ENCODE measurements at places on chromosomes 6 and 20. TPM values are rescaled to one million over a fixed set of nuclear protein-coding genes. Genes with fewer than 3 reads are reported as not detected.

Gene EYA2
- total RNA-seq = 0.12 TPM

DNA sequence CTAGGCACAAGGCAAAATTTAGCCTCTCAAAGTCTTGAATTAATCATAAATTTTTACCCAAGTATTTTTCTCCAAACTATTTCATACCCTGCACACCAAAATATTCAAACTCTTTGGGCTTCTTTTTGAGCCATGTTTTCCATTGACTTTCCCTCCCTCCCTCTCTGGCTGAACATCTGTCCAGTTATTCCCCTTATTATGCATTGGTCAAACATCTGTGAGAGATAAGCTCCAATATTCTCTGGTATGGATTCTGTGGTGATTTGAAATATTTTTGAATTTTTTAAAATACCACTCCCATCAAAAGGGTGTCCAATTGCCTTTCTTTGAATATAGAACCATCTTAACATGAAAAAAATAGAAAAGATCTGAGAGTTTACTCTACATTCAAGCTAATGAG, 244.2 kb downstream of the RFPL4B start:
- no peaks in the 10 kb centered on the region for H3K36me3 ChIP-seq
- no peaks in the 10 kb centered on the region for H3K4me1 ChIP-seq
- H3K4me3 ChIP-seq = no peak overlapping the region
- H3K27ac ChIP-seq = no peak overlapping the region
- no peak for DNase-seq

Gene TEAD3
- 1.7 TPM for total RNA-seq

Gene BHLHE23
- not detected for total RNA-seq

DNA sequence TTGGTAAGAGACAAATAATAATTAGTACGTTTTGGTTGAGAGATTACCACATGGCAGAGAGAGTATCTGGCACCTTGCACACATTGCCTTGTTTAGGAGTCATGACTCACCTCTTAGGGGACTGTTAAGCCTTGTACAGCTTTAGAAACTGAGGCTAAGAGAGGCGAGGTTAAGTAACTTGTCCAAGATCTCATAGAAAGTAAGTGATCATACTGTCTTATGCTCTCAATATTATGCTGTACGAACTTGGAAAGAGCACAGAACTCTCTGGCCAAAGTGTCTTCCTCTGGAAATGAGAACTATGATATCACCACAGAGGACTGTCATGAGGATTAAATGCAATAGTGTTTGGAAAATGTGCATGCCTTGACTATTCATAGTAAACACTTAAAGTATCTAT, 249.0 kb downstream of the UTRN start:
- peaks cover 6% of the 10 kb centered on the region for H3K4me1 ChIP-seq
- no peak overlapping the region for H3K4me3 ChIP-seq
- no peak for DNase-seq
- no peak overlapping the region for H3K27ac ChIP-seq
- H3K27me3 ChIP-seq = no peaks in the 10 kb centered on the region

Gene C2
- total RNA-seq = 5.1 TPM

Gene MDFI
- not detected for total RNA-seq

DNA sequence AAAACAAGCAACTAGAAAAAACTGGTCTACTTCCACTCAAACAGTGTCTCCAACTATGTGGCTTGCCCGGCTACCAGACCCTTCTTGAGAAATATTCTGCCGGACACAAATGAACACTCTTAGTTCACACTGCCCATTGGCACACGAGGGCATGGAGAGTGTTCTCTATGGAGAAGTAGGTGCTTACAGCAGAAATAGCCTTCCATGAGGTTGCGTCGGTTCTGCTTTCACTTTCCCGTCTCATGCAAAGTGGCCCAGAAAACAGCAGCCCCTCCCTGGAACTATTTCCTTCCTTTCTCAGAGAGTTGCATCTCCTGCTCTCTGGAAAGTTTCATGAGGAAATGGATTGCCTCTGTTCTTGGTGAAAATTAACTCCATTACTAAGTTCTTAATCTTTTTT, 9.5 kb upstream of the HLA-DOA start:
- peak overlapping the region; percentile 68 for H3K4me3 ChIP-seq
- peak overlapping the region; percentile 75 for H3K27ac ChIP-seq
- H3K36me3 ChIP-seq = no peaks in the 10 kb centered on the region
- H3K4me1 ChIP-seq = peaks cover 26% of the 10 kb centered on the region

DNA sequence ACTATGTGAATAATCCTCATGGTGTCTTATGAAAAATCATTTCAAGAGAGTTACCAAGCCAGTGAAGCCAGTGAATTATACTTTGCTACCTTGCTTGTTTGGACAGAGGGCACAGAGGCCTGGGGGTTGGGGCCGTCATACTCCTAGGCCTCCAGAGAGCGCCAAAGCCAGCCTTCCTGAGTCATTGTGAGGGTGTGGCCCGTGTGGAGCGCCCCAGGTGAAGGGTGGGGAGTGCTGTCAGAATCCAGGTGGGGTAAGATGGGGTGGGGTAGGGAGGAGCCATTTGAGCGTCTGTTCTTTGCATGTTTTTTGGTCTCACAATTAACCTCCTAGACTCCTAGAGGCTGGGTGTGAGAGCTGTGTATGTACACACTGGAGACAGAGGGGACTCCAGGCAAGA, 71.1 kb downstream of the PERP start:
- no peak for DNase-seq
- H3K27ac ChIP-seq = no peak overlapping the region
- no peaks in the 10 kb centered on the region for H3K4me1 ChIP-seq
- H3K4me3 ChIP-seq = no peak overlapping the region
- H3K27me3 ChIP-seq = peaks cover 6% of the 10 kb centered on the region

DNA sequence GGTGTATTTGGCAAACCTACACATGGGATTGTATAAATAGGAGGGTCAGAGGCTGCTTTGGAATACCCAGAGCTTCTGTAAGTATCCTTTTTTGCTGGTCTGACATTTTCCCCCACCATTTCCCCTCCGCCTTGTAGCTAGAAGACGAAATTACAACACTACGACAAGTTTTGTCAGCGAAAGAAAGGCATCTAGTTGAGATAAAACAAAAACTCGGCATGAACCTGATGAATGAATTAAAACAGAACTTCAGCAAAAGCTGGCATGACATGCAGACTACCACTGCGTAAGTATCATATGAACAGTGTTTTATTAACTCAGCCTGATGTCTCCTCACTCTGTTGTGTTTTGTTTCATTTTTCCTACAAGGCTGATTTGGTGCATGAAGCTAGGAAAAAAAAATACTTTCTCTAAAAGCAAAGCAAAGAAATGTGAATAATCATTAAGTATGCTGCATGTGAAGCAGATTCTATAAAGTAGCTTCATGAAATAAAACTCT, 72.7 kb downstream of the HDDC2 start:
- no peaks in the 10 kb centered on the region for H3K36me3 ChIP-seq
- no peak overlapping the region for H3K4me3 ChIP-seq
- no peak for DNase-seq
- H3K27ac ChIP-seq = no peak overlapping the region

- H3K4me3 ChIP-seq = no peak overlapping the region
- H3K27ac ChIP-seq = no peak overlapping the region
- H3K4me1 ChIP-seq = no peaks in the 10 kb centered on the region
- H3K27me3 ChIP-seq = no peaks in the 10 kb centered on the region
These were observed 627.5 kb downstream of the PKHD1 start for GRCh38 chr6:51459958-51460357.

GRCh38 chr6:63571361-63572043, 778 bp upstream of the LOC128125822 start:
- peak overlapping the region; percentile 7 for H3K27ac ChIP-seq
- H3K27me3 ChIP-seq = no peaks in the 10 kb centered on the region
- H3K36me3 ChIP-seq = peaks cover 10% of the 10 kb centered on the region
- DNase-seq = peak; percentile 46
- peaks cover 28% of the 10 kb centered on the region for H3K4me1 ChIP-seq

- H3K27ac ChIP-seq = no peak overlapping the region
- H3K4me3 ChIP-seq = no peak overlapping the region
- no peaks in the 10 kb centered on the region for H3K27me3 ChIP-seq
- H3K36me3 ChIP-seq = no peaks in the 10 kb centered on the region
These were observed 146.5 kb upstream of the FERMT1 start for GRCh38 chr20:6269168-6269873.

- no peak overlapping the region for H3K27ac ChIP-seq
- H3K4me3 ChIP-seq = no peak overlapping the region
- no peaks in the 10 kb centered on the region for H3K4me1 ChIP-seq
- DNase-seq = no peak
- no peaks in the 10 kb centered on the region for H3K36me3 ChIP-seq
These were observed 75.5 kb upstream of the DST start for GRCh38 chr6:56718236-56718635.

DNA sequence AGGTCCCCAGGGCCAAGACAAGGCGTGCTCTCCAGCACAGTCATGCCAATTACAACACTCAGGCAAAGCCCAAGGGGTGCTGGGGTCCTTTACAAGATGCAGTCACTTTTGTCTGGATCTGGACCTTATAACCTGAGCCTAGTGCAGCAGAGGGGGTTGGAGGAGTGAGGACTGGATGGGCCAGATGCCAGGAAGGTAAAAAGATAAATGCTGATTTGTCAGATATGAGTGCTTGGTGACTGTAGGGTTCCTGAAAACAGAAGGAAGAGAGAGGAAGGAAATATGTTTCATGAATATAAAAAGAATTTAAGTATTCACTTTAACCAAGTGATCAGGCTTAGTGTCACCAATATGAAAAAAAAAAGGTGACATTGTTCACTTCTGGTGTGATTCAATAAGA, 43.4 kb upstream of the TFAP2A start:
- no peak for DNase-seq
- H3K36me3 ChIP-seq = no peaks in the 10 kb centered on the region
- H3K4me3 ChIP-seq = no peak overlapping the region
- no peak overlapping the region for H3K27ac ChIP-seq
- H3K4me1 ChIP-seq = no peaks in the 10 kb centered on the region
- peaks cover 31% of the 10 kb centered on the region for H3K27me3 ChIP-seq

Gene SIRPB2
- not detected for total RNA-seq

DNA sequence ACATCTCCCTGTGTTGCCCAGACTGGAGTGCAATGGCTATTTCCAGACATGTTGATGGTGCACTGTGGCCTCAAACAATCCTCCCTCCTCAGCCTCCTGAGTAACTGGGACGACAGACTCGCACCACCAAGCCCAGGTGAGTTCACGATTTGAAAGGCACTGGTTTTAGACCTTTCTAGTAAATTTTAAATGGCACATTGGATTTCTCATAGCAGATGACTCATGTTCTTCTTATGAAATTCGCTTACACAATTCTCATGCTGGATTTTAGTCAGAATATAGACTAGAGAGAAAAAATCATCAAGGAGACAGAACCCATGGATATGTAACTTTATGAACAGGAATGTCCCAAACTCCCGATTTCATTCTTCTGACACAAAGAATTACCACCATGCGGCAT, 18.1 kb upstream of the PXDC1 start:
- no peak for DNase-seq
- H3K4me1 ChIP-seq = peaks cover 13% of the 10 kb centered on the region
- no peak overlapping the region for H3K4me3 ChIP-seq

DNA sequence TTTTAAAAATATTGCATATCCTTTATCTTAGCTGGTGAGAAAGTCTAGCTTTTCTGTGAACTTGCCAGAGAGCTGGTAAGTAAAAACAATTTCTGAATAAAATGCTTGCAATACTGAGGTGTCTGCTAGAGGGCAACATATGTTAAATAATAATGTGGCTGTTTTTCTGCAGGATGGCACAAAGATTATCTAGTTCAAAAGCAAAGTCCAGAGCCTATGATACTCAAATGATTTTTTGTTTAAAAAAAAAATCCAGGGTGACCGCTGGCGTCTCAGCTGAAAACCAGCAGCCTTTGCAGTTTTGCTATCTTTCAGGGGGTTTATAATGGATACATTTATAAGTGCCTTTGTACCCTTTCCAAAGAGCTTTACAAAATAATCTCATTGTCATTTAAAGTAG, 194.9 kb downstream of the PHACTR1 start:
- H3K36me3 ChIP-seq = no peaks in the 10 kb centered on the region
- H3K4me3 ChIP-seq = no peak overlapping the region
- H3K27ac ChIP-seq = no peak overlapping the region
- H3K27me3 ChIP-seq = peaks cover 9% of the 10 kb centered on the region
- no peaks in the 10 kb centered on the region for H3K4me1 ChIP-seq

Gene PANK2
- 60.6 TPM for total RNA-seq

GRCh38 chr6:35341557-35341956, 801 bp upstream of the PPARD start:
- DNase-seq = no peak
- no peak overlapping the region for H3K4me3 ChIP-seq
- no peaks in the 10 kb centered on the region for H3K27me3 ChIP-seq
- no peak overlapping the region for H3K27ac ChIP-seq
- peaks cover 12% of the 10 kb centered on the region for H3K36me3 ChIP-seq

- H3K4me1 ChIP-seq = peaks cover 12% of the 10 kb centered on the region
- no peaks in the 10 kb centered on the region for H3K27me3 ChIP-seq
- H3K27ac ChIP-seq = peak overlapping the region; percentile 55
- DNase-seq = no peak
These were observed 45.5 kb upstream of the UST start for GRCh38 chr6:148701375-148701774.

GRCh38 chr6:15147827-15148226, 98.0 kb upstream of the JARID2 start:
- DNase-seq = no peak
- peaks cover 4% of the 10 kb centered on the region for H3K27me3 ChIP-seq
- H3K4me1 ChIP-seq = peaks cover 19% of the 10 kb centered on the region
- H3K27ac ChIP-seq = no peak overlapping the region

Gene HSPA1L
- total RNA-seq = 3.1 TPM

Gene VARS2
- 54.9 TPM for total RNA-seq

Gene C20orf141
- total RNA-seq = not detected

Gene SLC35F1
- total RNA-seq = 0.50 TPM

DNA sequence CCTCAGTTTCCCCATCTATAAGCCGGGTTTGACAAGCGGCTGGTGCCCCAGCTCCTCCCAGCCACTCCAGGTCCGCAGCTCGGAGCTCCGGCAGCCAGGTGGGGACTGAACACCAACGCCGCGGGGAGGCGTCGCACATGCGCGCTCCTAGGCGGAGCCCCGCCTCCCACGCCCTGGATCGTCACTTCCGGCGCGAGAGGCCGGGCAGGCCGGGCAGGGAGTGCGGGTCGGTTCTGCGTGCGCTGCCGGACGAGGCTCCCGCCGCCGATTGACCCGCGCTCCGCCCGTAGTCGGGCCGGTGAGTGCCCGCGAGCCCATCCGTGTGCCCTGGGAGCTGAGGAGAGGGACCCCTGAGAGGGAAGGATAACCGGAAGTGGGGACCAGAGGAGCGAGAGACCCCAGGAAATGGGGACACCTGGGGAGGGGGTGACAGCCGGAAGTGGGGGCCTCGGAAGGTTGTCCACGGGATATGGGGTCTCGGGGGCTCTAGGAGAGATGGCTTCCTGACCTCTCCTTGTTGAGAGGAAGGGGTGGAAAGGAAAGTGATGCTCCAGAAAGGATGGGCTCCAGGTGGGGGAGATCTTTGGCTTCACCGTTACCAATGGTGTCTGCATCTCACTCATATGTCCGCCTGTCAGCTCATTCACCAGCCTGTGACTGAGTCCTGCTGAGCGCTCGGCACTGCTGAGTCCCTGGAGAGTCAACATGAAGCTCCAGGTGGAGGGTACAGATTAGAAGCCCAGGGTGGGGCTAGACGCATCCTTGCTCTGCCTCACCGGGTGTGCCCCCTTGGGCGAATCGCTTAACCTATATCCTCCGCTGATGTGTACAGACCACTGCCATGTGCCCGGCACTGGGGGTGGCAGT, at the start of gene TTPAL:
TSS of gene TTPAL (plus strand) at position 181 of the 867 bp plus-strand sequence. CDS start 4,126 bp downstream, outside the sequence.
- peaks cover 28% of the 10 kb centered on the region for H3K4me1 ChIP-seq
- peak within 1 kb of the TSS; percentile 96 for H3K4me3 ChIP-seq
- no peaks in the 10 kb centered on the region for H3K36me3 ChIP-seq
- no peaks in the 10 kb centered on the region for H3K27me3 ChIP-seq
- H3K27ac ChIP-seq = peak within 1 kb of the TSS; percentile 92

GRCh38 chr6:152206072-152206818, 398.8 kb downstream of the ESR1 start:
- H3K36me3 ChIP-seq = peaks cover 10% of the 10 kb centered on the region
- no peaks in the 10 kb centered on the region for H3K4me1 ChIP-seq
- DNase-seq = peak; percentile 49
